ENCODE measurements at places on chromosomes 2 and 18.

DNA sequence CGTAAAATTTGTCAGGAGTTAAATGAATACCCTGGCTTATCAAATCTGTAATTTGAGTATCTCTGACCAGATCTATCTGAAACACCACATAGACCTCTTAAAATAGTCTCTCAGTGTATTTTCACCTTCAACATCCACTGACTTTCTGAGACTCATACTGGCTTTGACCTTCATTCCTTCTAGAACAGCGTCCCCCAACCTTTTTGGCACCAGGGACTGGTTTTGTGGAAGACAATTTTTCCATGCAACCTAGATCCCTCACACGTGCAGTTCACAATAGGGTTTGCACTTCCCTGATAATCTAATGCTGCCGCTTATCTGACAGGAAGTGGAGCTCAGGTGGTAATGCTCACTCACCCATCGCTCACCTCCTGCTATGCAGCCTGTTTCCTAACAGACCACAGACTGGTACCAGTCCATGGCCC lies 3.2 kb downstream of the NBAS start:
- DNase-seq = no peak

- no peak for DNase-seq
Measured at GRCh38 chr2:129913695-129914495, 65.6 kb upstream of the RAB6C start.

DNA sequence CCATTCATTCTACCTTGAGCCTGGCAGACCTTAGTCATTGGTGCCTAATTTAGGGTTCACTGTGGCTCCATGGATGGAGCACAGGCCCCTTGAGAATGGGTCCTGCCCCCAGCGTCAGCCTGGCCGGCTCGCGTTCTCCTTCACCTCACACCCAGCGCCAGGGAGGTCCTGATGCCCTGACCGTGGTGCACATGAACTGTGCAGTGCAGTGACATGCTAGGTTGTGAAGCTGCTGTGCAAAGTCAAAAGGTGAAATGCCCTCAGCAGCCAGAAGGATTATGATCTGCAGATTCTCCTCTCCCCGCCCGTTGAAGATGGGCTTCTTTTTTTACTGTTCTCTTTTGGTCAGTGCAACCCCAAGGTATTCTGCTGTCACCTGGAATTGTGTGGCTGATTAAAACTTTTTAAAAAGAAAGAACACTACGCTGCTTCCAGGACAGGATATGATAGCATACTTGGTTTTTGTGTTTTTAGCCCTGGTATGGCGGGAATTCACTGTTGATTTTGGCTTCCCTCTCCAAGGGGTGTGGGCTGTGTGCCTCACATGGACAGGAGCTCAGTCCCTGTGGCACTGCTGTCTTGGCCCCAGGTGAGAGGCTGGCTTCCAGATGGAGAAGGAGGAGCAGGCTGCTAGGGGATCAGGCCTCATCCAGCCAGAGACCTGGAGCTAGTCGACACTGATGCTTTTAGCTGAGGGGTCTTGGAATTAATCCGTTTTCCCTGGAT lies 49.4 kb upstream of the MCFD2 start:
- no peak for DNase-seq

DNA sequence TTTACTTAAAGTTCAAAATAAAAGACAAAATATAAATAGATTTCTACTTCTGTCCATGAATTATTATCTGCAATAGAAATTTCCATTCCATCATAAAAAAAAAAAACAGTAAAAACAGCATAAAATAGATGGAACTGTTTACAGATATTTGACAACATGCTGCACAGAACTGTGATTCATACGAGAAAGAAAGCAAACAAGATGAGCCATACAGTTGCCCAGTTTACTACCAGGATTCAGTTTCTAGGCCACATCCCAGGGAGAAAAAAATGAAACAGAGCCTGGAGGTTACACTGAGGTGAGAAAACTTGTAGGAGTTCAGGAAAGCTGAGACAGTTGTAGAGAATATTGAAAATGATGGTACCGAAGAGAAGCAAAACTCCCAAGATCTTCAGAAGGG lies 1426.9 kb upstream of the ACVR2A start:
- no peak for DNase-seq

- no peak for DNase-seq
Measured at GRCh38 chr18:59729781-59730180, 32.6 kb upstream of the CCBE1 start.

DNA sequence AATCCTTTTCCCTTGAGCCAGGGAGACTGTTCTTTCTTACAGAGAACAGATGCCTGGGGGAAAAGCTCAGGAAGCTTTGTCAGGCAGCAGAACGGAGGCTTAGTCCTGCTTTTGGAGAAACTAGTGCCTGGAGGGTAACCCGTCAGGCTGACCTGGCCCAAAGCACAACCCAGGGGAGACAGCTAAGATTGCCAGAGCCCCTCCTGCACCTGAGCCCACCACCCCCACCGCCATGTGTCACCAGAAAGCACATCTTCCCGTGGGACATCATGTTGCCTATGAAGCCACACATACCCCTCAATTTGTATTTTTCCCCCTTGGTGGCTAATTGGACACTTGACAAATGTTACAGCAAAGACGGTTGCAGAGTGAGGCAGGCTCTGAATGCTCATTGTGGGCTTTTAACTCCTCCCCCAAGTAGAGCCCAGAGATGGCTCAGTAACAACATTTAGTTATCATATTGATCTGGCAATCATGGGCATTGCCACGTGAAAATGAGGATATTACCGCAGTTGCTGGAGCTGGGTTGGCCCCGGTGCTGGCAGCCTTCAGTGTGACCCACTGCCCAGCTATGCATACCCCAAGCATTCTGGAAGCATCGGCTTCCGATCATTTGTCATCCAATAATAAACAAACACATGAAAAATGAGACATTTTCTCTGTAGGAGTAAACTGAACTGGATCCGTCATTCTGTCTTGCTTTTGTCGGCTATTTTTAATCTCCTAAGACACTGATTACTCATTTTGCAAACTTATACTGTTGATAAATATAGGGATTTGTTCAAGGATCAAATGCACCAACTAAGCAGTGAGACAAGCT lies 229.5 kb downstream of the ATAD2B start:
- DNase-seq = no peak

DNA sequence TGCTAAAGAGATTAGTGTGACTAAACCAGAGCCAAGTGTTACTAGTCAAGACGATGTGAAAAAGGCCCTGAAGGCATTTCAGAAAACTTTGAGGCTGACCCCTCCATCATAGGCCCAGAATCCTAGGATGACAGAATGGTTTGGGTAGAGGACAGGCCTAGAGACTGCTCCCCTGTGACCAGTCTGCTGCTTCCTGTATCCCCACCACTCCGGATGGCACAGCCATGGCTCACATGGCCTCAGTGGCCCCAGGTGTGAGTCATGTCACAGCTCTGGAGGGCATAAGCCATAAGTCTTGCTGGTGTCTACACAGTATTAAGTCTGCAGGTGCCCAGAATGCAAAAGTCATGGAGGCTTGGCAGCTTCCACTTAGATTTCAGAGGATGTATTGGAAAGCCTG lies 12.4 kb upstream of the STAT1 start:
- no peak for DNase-seq

DNA sequence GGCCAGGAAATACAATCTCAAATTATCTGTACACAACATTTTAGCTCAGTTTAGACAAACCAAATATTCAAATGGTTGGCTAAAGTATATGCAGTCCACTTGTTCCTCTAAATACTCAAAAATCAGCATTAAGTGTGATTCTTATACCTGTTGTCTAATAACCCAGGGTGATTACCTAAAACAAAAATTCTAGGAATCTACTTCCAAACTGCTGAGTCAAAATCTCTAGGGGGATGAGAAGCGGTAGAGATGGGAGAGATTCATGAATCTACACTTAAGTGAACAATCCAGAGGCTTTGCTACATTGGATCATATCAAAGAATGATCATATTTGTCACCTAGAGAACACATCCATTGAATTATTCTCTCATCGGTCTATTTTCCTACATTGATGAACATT lies 420.9 kb upstream of the PKDCC start:
- DNase-seq = no peak

GRCh38 chr2:36569267-36569856 lies 28.6 kb downstream of the FEZ2 start:
- DNase-seq = no peak

Data from activated T-cell treated with anti-CD3 and anti-CD28 coated beads for 24 hours (primary cell).